Hippocampal formation (tissue), 2 donors: ENCODE measurements at places on chromosomes 7 and 10.

DNA sequence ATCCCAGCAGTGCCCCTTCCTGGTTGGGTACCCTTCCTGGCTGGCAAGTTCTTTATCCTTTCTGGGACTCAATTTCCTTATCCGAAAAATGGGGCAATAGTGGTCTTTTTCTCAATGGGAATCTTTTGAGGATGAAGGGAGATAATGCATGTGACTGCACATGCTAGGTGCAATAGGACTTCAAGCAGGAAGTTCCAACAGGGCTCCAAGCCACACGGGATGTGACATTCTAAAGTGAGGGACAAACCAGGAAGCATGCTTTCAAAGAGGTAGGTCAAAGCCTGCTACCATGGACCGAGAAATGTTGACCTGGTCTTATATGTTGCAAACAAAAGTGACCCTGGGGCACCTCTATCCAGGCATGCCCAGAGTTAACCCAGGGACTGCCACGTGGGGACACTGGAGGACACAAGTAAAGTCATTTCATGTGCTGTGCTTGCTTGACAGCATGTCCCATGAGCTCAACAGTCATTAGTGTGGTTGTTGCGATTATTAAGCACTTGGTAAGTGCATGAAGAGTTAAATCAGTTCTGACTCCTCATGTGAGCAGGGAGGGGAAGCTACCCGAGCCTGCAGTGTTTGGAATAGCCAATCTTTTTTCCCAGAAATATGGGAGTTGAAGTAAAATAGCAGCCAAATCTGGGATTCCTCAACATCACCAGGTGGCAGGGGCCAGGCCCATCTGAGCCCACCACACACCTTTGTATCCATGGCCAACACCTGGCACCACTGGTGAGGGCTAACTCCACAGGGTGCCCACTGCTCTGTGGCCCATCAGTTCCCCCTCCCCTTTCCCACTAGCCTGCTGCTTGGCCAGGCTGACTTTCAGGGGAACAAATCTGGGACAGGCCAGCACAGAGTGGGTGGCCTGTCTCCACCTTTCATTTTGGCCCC lies 5.7 kb downstream of the ARHGAP22 start:
- DNase-seq, result no peak

- DNase-seq, result no peak
These were observed 407.2 kb upstream of the SHH start for GRCh38 chr7:156219307-156220077.

DNA sequence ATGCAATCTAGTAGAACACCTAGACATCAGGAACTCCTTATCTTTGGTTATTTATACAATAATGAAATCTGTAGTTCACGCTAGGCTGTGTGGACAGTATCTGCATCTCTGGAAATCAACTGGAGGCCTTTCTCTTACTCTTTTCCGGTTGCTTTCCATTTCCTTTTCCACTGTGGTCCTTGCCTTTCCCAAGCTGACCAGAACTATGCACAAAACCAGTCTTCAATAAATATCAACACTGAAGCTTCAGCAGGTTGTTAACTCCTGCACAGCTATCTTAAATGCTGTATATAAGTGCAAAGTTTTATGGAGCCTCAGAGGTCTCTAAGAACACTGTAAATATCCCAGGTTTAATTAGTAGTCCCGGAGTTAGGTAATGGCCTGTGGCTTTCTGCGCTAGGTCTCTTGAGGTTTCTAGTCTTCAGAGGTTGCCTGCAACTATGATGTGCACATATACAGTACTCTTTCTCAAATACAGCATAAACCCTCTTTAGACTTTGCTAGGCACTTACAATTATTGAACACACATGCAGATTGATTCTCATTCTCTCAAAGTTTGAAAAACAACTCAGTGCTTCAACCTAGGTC lies 2.4 kb downstream of the KLLN start:
- DNase-seq, result no peak

- DNase-seq, result no peak
These were observed 16.8 kb downstream of the CALU start for GRCh38 chr7:128755819-128756476.

GRCh38 chr7:112512451-112513210 lies 31.8 kb downstream of the LSMEM1 start:
- DNase-seq, result no peak

GRCh38 chr7:158022601-158023000 lies 565.0 kb downstream of the PTPRN2 start:
- DNase-seq, result no peak

DNA sequence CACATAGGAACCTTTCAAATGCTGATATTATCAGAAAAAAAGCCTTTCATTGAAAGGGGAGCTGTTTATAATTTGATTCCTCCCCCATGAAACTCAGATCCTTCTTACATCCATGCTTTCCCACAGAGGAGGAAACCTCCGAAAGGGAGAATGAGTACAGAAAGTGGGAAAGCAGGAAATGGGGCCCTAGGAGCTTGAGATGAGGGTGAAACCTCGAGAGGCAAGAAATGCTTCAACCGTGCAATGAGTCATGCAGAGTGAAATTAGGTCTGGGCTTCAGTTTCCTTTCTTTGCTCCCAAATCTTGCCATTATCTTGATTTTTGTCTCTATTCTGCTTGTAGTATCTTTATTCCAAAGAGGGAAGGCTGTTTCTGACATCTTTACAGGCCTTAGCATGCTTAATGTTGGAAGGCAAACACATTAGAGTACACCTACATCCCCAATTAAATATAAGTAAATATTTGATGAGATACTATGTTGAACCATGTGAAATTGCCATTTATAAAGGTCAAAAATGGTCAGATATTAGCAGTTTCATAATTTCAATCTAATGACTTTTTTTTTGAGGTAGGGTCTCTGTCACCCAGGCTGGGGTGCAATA lies 79.1 kb downstream of the NAMPT start:
- DNase-seq, result no peak

DNA sequence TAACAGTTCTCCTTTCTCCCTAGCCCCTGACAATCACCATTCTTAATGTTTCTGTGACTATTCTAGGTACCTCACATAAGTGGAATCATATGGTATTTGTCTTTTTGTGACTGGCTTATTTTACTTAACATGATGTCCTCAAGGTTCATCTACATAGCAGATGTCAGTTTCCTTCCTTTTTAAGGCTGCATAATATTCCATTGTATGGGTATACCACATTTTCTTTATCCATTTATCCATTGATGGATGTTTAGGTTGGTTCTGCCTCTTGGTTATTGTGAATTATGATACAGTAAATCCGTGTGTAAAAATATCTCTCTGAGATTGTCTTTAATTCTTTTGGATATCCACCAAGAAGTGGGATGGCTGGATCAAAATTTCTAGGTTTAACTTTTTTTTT lies 13.2 kb downstream of the BBS9 start:
- no peak for DNase-seq
